ENCODE measurements at places on chromosomes 5 and 9.

- no peak for DNase-seq
Observed at GRCh38 chr5:149870232-149870631, 74.4 kb downstream of the PDE6A start.

- DNase-seq = no peak
Observed at GRCh38 chr9:98808411-98808815, 943 bp downstream of the GALNT12 start.

DNA sequence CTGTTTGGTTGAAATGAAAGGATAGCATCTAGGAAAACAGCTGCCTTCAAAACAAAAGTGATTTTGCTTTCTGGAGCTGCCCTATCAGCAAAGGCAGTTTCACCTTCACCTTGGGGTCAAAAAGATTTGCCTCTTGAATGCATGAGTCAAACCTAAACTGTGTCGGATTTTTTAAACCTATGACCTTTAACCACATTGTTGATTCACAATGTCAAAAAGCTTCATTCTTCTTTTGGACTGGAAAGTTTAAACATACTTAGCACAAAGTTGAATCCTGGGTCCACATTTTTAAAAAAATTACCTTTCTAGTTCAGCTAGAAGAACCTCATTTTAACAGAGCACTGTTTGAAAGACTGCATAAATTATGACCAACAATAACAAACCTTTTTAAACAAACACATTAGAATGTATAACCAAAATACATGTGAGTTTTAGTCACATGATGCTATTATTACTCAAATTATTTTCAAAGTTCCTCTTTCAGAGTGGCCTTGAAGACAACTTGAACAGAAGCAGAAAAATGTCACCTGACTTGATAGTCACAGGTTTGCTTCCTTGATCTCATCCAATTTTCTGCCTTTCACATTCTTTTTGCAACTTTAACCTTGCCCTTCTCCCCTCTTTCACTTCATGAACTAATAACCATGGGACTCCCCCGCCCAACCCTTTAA, 109.7 kb upstream of the LHFPL2 start:
- DNase-seq = no peak

- DNase-seq = no peak
Observed at GRCh38 chr9:79222483-79222882, 349.3 kb upstream of the TLE4 start.

DNA sequence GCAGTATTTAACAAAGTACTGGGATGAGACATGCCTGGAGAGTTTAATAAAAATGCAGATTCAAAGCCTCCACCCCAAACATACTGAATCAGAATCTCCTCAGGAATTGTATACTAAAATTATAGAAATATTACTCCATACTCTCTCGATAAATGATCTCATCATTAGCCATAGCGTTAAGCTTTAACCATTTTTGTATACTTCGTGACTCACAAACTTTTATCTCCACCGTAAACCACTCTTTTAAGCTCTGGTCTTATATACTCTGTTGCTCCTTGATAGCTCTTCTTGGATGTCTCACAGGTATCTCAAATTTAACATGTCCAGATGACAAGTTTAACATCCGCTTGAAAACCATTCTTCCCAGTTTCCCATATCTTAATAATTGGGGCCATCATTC, 327.8 kb downstream of the ADGRV1 start:
- DNase-seq = no peak

- DNase-seq = no peak
Observed at GRCh38 chr5:13246053-13246452, 698.4 kb downstream of the DNAH5 start.

DNA sequence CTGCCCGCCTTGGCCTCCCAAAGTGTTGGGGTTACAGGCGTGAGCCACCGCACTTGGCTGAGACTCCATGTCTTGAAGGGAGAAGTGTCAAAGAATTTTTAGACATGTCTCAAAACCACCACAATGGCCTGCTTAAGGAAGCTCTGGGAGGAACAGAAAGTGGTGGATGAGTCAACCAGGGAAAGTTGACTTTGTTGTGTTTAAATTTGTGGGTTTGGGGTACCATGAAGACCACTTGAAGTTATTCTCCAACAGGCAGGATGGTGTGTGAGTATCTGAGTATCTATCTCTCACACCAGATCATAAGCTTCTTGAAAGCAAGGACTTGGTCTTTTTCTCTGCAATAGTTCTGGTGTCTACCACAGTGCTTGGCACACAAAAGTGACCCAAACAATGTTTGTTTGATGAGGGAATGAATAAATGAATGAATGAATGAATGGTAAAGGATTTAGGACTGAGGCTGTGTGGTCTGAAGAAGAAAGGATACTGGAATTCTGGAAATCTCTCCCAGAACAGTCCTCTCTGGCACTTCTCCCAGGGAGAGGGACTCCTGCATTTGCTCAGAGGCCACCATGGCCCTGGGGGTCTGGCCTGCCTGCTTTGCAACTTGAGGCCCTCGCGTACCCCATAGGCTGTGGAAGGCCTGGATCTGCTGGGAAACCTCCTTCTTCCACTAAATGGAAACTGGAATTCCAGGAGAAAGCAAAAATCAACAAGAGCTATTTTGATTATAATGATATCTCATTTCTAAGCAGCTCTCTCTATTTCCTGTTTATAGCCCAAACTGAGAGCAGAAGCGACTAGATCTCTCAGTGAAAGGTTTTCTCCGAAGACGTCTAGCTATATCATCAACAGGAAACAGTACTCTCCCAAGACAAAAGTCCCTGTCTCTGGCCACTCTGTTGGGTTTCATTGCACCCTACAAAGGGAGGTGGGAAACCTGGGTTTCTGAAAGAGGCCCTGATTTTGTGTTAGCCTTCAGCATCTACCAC, 187.9 kb downstream of the PALM2AKAP2 start:
- DNase-seq = no peak

Data from hematopoietic multipotent progenitor cell (in vitro differentiated cells).